ENCODE measurements at places on chromosomes 4 and X.

DNA sequence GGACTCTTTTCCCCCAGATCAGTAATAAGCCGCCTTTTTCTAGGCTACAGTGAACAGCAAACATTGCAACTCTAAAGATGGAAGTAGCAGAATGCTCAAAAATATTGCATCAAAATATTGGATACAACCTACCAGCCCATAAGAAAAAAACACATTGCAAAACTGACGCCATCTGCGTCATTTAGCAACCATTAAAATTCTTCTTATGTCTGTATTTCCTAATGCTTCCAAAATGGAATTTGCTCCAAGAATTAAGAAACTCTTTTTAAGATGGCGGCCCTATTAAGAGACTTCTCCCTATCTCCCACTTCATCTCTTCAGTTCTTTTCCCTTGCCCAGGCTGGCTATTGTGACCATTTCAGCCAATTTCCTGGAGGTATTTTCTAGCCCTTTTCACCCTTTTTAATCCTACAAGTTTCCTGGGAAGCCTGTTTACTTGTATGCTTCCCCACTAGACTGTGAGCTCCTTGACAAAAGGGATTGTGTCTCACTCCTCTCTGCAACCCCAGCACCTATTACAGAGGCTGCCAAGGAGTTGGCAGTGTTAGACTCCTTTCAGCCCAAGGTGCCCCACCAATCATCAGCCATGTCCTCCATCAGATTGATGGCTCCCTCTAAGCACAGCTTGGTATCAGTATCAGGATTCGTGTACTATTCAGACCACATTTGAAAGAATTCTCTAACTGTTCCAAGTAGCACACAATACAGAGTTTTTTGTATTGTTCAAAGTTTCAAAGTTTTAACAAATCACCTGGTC lies 4.4 kb downstream of the GPC3 start:
- no peak for DNase-seq

DNA sequence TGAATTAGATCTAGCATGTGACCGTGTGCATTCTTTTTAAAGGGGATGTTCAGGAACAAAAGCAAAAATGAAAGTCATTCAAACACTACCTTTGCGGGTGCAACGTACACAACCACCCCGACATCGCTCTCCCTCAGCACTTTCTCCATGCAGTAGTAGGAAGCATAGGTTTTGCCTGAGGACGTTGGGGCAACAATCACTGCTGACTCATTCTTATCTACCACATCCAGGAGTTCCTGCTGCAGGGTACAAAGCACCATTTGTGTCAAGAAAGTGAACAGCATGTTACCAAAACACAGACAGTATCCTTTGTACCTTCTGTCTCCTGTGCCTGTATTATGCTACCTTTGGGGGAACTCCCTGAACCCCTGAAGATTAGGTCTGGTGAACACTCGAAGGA lies 58.6 kb downstream of the DDX60L start:
- DNase-seq: no peak

DNA sequence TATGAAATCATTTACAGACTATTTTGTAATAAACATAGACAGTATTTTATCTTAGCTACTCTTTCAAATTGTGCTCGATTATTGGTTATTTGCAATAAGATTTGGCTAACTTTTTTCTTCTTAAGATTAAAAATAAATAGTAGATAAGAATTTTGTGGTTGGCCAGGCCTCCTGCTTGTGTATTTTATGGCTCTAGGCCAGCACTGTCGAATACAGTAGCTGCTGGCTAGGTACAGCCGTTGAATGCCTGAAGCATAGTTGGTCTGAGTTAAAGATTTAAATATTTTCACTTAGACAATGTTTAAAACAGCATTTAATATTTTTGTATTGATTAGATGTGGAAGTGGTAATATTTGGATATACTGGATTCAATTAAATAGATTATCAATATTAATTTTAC lies 481.0 kb downstream of the SPRY1 start:
- DNase-seq: no peak

- DNase-seq: no peak
Measured at GRCh38 chr4:181569553-181569952, 673.6 kb upstream of the TENM3 start.

DNA sequence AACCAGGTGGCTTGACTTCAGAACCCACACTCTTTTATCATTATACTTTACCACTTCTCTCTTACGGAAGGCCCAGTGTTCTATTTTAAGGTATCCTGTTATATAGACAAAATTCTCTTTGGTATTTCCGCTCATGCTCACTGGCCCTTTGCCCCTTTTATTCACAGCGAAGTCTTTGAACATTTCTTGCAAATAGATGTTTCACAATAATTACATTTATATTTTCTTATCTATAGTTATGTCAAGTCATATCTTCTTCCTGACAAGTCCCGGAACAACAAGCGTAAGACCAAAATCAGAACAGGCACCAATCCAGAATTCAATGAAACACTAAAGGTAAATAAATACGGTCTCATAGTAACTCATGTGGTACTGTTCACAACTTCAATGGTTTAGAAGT lies 102.0 kb downstream of the SYTL5 start:
- no peak for DNase-seq

DNA sequence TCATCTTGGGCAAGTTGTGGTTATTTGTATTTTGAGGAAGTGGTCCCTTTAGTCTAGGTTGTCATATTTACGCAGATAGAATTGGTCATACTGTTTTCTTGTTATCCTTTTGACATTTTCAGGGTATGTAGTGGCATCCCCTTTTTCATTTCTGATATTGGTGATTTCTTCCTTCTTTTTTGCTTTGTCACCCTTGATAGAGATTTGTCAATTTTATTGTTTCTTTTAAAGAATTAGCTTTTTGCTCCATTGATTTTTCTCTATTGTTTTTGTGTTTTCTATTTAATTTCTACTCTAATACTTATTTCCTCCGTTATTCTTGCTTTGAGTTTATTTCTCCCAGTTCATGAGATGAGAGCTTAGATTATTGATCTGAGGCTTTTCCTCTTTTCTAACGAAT lies 87.7 kb downstream of the CPEB2 start:
- DNase-seq: no peak

DNA sequence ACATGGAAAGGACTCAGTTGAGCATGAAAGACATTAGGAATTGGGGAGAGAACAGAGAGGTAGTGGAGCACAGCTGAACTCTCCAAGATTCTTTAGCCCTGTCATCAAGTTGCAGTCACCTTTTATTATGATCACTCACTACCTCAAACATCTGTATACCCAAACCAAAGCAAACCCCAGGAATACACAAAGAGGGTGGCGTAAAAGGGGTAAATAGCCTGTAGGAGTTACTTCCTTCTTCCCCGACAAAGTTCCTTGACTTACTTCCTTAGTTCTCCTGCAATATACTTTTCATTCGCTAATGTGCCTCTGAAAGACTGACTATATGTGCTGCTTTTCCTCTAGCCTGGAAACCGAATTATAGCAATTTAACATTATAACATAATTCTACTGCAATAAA lies 159.9 kb downstream of the SPRY1 start:
- DNase-seq: no peak

DNA sequence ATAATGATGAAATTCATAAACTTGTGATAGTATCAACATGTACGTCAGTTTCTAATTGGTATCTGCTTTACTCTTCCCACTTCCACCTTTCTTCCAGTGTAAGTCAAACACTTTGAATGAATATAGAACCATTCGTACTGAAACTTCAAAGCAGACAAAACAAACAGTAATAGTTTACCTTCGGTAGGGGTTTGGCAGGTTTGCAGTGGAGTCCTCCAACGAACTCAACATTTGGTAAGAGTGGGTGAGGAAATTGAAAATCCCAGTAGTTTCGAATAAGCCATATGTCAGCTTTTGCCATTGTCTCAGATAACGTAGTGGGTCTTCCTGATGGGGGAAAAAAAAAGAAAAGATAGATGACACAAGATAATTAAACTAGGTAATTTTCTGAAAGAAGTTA lies 2.2 kb downstream of the UGT2B4 start:
- no peak for DNase-seq

GRCh38 chr4:81142744-81143143 lies 72.3 kb downstream of the PRKG2 start:
- DNase-seq: no peak

GRCh38 chr4:72577211-72577610 lies 8.2 kb upstream of the ADAMTS3 start:
- no peak for DNase-seq

- no peak for DNase-seq
Measured at GRCh38 chr4:44791831-44792230, 65.5 kb upstream of the GNPDA2 start.

DNA sequence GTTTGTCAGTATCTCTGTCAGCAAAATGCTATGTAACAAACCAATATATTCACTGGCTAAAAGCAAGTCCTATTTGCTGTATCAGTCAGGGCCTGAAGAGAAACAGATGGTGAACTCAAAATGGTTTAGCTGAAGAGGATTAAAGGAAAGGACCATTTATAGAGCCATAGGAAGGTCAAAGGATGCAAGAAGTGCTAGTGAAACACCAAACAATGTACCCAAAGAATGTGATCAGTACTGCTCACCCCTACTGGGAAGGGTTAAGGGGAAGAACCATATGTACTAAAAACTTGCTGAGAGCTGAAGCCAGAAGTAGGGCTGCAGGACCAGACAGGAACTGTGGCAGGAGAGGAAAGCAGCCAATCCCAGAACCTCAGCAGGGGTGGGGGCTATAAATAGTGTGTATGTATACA lies 479.3 kb downstream of the INPP4B start:
- DNase-seq: no peak

DNA sequence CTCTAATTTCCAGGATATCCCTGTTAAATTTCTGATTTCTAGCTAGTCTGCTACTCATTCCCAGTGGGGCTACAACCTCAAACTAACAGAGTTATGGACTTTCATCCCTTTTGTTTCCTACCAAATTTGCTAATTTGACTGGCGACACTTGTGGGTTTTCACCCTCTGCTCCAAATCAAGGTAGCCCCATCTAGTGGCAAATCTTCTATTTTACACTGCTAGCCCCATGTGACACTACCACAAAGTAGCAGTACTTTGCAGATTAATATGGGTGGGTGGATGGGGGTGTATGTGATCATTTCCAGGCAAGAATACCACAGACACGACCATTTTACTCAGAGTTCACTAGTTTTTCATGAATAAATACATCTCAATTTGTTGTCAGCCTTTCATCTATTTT lies 150.3 kb downstream of the MSL3 start:
- no peak for DNase-seq

DNA sequence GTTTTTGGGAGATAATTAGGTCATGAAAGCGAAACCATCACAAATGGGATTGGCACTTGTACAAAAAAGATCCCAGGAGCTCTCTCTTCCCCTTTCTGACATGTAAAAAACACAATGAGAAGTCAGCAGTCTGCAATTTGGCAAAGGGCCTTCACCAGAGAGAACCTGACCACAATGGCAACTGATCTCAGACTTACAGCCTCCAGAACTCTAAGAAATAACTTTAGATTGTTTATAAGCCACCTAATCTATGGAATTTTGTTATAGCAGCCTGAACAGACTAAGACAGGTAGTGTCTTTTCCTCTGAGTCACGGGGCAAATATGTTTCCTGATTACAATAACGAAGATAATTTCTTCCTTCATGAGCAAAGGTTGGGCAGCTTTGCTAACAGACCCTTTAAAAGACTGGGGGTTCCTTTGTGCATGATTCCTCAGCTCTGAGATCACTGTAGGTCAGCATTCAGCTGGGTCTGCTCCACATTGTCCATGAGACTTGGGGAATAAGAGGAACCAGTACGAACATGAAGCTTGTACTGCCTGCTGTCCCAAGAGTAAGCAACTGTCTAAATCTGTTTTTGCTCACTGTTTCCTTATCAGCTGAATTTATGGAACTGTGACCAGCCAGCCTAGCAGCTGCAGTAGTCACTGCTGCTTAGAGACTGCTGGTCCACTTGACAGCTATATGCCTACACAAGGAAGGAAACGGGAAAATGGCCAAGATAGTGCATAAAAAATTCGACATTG lies 191.6 kb downstream of the ANAPC10 start:
- DNase-seq: no peak

GRCh38 chr4:89000844-89001360 lies 56.1 kb downstream of the FAM13A start:
- DNase-seq: no peak

- no peak for DNase-seq
Measured at GRCh38 chr4:102501447-102501696, 213 bp downstream of the NFKB1 start.

DNA sequence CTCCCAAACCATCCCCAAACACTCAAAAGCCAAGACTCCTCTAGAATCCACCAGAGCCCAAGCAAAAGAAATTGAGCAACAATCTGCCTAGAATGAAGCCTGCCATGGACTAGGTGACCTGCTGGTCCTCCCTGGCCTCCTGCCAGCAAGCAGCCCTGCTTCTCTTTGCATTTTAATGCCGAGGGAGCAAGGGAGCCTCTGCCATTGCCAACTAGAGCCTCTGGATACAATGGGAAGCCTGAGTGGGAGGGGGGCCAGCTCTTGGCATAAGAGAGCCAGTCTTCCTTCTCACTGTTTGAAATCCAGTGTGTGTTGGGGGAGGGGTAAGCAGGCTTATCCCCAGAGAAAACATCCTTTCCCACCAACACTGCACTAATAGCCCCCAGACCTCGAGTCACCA lies 1.5 kb upstream of the GDPD2 start:
- DNase-seq: no peak

DNA sequence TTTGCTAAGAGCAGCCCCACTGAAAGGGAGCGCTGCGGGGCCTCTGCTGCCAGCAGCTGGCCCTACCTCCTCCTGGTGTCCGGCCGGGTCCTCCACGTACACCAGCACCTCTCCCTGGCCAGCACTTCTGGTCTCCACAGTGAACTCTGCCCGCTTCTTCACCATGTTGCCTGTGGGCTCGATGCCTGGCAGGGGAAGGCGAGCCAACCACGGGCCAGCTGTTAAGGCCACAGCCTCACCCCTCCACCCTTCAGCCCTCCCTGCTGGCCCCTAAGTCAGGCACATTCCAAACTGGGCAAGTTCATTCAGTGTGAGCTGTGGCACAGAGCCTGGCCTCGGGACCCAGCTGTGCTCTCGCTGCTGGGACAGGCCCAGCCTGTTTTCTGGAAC lies 7.8 kb downstream of the FLNA start:
- no peak for DNase-seq

DNA sequence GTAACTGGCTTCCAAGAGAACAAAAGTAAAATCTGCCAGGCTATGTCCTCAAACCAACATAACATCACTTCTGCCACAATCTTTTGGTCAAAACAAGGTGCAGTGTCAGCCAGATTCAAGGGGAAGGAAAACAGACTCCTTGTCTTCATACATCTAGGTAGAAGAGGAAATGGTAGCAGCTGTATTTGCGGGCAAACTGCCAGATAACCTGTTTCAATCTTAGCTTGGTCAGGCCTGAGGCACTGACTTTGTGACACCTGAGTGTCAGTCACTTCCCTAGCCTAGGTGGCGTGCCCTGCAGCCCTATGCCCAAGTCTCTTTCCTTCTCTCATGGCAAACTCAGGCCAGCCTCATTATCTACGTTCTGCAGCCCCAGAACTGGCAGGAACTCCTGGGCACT lies 146.2 kb upstream of the JADE1 start:
- DNase-seq: no peak

GRCh38 chr4:65670331-65671031 lies at the start of gene EPHA5:
Gene EPHA5, minus strand, starts transcription at chr4:65670489. Its CDS starts 747 bp downstream, at chr4:65669742.
- no peak for DNase-seq

- no peak for DNase-seq
Measured at GRCh38 chr4:161519611-161520010, 644.2 kb downstream of the FSTL5 start.

Measured in stimulated activated effector memory CD8-positive, alpha-beta T cell treated with anti-CD3 and anti-CD28 coated beads, Interleukin-12 subunit alpha, Interleukin-12 subunit beta, amount 100 ng/mL, for 72 hours (primary cell).